ENCODE measurements at places on chromosomes 2 and 18. TPM values are rescaled to one million over a fixed set of nuclear protein-coding genes. Genes with fewer than 3 reads are reported as not detected.

- no peak for DNase-seq
Measured at GRCh38 chr2:105782123-105782522, 37.4 kb downstream of the NCK2 start.

DNA sequence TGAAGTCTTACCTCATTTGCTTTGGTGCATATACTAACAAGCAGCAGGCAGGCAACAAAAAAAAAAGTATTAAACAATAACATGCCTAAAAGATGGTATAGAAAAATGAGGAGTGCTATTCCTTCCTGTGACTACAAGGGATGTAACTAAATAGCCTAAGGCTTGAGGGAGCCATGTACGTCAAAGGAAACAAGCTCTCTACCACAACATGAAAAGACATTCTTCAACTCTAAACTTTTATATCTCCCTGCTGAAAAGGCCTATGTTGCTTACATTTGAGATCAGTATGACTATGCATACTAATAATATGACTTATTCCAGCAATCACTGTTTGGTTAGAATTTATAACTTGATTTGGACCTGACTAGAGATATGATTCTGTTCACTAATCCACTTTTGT is 347.9 kb downstream of the ADCYAP1 start:
- DNase-seq, result no peak

- no peak for DNase-seq
Measured at GRCh38 chr2:17772532-17772931, 18.6 kb downstream of the GEN1 start.

DNA sequence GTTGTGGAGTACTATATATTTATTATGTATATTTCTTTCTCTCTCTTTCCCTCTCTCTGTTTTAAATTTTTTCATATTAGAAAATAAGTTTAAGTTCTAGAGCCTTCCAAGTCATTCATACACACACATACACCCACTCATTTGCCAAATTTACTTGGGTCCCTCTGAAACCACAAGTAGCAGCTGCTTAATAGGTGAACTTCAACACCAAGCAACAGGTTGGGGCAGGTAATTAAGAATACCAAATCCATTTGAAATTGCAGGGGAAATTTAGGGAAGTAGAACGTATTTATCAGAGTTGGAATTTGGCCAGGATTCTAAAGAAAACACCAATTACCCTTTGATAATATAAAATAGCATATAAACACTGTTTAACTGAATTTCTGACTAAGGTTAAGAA is 75.0 kb upstream of the RBBP8 start:
- DNase-seq, result no peak

GRCh38 chr2:201699416-201699815 is 972 bp upstream of the MPP4 start:
- no peak for DNase-seq

DNA sequence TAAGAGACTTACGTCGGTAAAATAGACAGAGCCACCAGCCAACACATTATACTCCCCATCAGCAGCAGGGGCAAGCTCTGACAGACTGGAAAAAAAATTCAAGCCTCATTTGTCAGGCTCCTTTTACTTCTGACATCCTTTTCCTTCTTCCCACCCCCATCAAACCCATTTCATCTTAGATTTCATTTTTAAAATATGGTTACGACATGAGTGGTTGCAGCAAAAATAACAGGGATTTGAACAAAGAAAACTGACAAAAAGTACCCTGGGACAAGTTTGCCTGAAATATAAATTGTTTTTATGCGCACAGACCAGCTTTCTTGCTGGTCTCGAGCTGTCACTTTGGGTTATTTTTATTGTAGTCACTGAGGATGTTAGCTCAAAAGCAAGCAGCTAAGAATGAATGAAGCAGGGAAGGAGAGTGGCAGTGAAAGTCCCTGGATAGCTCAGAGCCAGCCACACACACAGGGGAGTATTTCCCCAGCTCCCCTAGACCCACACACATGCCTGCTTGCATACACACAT is 30.7 kb upstream of the LINC00305 start:
- DNase-seq, result no peak

DCDC2C gene
- not detected for total RNA-seq

CNGA3 gene
- not detected for total RNA-seq

CDH2 gene
- 0.17 TPM for total RNA-seq

LCT gene
- not detected for total RNA-seq

REG3A gene
- total RNA-seq, result not detected
